ENCODE measurements at places on chromosomes 4 and X.

- DNase-seq, result no peak
Measured at GRCh38 chr4:27811948-27812347, 951.3 kb downstream of the STIM2 start.

GRCh38 chr4:29711226-29711625 is 1008.9 kb upstream of the PCDH7 start:
- DNase-seq, result no peak

GRCh38 chrX:22963196-22963595 is 36.6 kb upstream of the DDX53 start:
- no peak for DNase-seq

- DNase-seq, result no peak
Measured at GRCh38 chr4:55001538-55001937, 123.9 kb downstream of the KDR start.

GRCh38 chrX:48025561-48025960 is 18.8 kb downstream of the SPACA5 start:
- DNase-seq, result peak; percentile 10

GRCh38 chr4:181662383-181662782 is 580.8 kb upstream of the TENM3 start:
- no peak for DNase-seq

- peak; percentile 35 for DNase-seq
Measured at GRCh38 chrX:38804682-38805431, 3.6 kb downstream of the MID1IP1 start.

DNA sequence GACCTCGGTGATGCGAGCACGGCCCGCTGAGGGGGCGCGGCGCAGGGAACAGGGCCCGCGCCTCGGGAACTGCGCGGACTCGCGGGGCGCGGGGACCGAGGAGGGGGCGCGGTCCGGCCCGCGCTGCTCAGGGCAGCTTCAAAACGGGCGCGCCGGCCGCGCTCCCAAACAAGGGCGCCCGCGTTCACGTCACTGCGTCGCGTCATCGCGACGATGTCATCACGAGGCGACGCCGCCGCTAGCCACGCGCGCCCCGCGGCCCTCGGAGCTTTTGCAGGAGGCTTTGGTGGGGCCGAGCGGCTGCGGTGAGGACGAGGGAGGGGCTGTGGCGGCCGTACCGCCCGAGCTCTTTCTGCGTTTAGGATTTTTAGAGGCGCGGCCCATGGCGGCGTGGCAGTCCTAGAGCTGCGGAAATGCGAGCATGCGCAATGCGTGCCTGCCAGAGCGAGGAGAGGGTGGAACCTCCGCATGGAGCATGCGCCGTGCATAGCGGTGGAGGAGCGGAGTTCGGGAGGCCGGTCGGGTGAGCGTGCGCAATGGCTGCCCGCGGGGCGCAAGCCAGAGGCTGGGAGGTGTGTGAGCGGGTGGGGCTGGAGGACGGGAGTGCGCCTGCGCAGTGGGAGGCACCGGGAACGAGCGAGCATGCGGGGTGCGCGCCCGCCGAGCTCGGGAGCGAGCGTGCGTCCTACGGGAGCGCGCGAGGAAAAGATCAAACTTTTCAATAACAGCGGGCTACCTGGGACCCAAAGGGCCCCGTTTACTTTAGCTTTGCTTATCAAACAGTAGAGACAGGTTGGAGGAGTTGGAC is at the start of gene PPP2R3B:
TSS of gene PPP2R3B (minus strand) at position 140 of the 808 bp plus-strand sequence. CDS start 216 bp downstream, outside the sequence.
- peak; percentile 99 for DNase-seq

DNA sequence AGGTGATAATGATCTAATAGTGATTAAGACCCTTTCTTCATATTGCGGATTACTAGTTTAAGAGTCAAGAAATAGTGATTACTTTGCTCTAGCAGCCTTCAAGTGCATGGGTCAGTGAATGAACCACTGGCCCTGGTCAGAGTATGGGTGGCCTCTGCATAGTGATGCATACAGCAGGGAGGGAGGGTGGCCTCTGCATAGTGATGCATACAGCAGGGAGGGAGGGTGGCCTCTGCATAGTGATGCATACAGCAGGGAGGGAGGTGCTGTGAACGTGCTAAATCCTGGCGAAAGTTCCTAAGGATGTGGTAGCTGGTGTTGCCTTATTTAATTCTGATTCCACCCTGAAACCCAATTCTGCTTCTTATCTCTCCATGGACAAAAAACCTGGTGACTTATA is 246.7 kb upstream of the ARSJ start:
- no peak for DNase-seq

- DNase-seq, result no peak
Measured at GRCh38 chr4:35038079-35038805, 1206.1 kb downstream of the ARAP2 start.

DNA sequence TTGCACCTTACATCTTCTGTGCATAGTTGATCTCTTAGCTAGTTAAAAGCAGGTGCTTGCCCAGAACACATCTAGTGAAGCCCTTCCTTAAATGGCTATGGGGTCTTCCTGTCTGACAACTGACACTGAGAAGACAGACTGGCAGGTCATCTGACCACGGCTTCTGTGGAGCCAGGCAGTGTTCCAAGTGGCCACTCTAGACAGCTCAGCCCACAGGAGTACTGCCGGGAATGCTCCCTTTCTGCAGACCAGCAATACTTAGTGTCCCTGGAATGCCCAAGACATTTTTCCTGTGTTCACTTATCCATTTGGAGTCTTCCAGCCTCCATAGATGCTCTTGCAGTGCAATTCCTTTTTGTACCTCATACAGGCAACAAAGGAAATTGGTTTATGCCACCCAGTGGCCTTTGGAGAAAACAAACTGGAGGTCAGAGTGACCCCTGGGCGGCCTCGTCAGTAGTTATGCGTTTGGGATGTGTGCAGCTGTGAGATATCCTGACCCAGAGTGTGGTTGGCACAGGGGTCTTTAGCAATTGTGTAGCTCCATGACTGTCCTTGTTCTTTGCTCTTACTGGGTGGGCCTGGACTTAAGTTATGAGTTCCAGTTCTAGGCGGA is 335.5 kb downstream of the ARHGAP10 start:
- no peak for DNase-seq

DNA sequence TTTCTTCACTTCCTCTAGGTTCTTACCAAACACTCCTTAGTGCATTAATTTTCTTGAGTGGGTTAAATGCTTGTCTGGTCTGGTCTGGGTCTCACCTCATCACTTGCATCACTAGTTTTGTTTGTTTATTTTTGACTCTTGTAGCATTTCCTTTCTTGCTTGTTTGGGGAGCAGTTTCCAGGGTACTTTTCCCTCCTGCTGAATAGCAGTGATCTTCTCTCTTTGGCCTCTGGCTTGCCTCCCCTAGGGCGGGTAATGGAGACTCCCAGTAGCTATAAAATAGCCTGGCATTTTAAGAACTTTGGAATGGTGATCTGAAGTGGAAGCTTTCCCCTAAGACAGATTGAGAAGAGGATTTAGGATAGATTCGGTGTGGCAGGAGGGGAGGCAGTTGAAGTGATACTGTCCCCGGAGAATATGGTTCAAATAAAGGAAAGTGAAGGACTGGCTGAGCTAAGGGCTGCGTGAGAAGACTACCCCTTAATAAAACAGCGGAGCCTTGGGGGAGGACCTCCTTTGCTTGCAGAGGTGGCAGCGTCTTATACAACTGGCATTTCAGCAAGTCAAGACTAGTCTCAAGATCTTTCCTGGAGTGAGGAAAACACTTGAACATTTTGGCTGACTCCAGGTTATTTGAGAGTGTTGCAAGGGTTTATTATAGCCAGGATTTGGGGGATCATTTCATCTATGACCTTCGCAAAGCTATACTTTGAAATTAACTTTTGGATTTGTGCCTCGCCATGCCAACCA is 190.6 kb downstream of the FRAS1 start:
- DNase-seq, result no peak

GRCh38 chr4:57154191-57154590 is 44.0 kb upstream of the IGFBP7 start:
- no peak for DNase-seq

DNA sequence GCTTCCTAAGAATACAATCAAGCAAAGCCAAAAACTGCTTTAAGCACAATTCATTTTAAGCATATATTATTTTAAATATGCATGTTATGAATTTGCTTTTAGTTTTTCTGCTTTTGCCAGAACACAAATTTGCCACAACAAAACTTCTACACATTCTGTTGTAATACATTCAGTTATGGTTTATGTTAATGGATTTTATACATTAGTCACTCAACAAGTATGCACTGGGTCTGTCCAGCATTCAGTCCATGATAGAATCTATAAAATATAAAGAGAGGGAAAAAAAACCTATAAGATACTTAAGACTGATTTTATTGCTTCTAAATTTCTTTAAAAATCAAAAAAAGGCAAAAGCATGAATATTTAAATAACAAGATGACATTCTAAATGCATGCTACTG is 22.2 kb downstream of the IQCM start:
- DNase-seq, result no peak

GRCh38 chr4:25101836-25102235 is 58.4 kb downstream of the SEPSECS start:
- no peak for DNase-seq

DNA sequence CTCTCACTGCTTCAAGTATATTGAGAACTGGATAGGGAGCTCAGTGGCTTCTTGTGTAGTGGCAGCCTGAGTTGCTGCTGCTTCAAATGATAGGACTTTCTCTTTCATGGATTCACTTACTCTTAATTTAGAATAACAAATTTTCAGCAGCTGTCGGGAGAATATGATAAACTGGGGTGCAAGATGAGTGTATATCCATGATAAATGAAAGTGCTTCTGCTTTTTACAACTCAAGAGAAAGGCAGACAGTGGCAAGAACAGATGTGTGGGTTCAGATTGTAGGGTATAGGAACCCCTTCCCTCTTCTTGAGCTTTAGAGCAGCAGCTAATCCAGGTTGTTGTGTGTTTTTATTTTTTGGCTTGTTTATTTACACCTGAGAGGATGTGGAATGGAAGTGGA is 1.0 kb downstream of the SH3BGRL start:
- no peak for DNase-seq

DNA sequence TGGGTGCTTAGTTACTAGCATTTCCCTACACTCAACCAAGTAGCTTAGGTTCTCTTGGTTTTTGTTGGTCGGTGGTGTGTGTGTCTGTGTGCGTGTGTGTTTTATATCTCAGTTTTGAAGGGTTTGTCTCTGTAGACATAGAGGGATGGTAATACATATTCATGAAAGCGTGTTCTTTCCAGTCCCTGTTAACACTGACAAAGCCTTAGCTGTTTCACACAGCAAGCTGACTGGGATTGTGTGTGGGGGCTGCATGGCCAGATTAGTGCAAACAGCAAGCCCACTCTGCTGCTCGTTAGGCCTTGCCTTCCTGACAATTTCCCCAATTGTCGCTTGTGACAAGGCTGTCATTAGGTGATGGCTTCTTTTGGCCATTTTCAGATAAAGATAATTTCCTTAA is 43.9 kb downstream of the ALPK1 start:
- DNase-seq, result no peak
